ENCODE measurements at places on chromosomes 11 and 22. TPM values are rescaled to one million over a fixed set of nuclear protein-coding genes. Genes with fewer than 3 reads are reported as not detected.

OR51F2 gene
- total RNA-seq: not detected

RAG2 gene
- not detected for total RNA-seq

MAJIN gene
- not detected for total RNA-seq

BARX2 gene
- total RNA-seq: not detected

MYOD1 gene
- not detected for total RNA-seq

ADAMTS15 gene
- total RNA-seq: 5.6 TPM

UPK3A gene
- 0.89 TPM for total RNA-seq

YDJC gene
- 58.8 TPM for total RNA-seq

SHISAL1 gene
- total RNA-seq: 4.3 TPM

KRTAP5-1 gene
- not detected for total RNA-seq

- no peak overlapping the region for H3K4me3 ChIP-seq
- no peaks in the 10 kb centered on the region for H3K36me3 ChIP-seq
- H3K27me3 ChIP-seq: no peaks in the 10 kb centered on the region
Observed at GRCh38 chr22:21052715-21053459, 7.1 kb downstream of the LRRC74B start.

GRCh38 chr22:33717694-33718396, 202.4 kb downstream of the LARGE1 start:
- no peaks in the 10 kb centered on the region for H3K27me3 ChIP-seq
- no peak for DNase-seq
- peaks cover 4% of the 10 kb centered on the region for H3K36me3 ChIP-seq
- H3K27ac ChIP-seq: no peak overlapping the region

DNA sequence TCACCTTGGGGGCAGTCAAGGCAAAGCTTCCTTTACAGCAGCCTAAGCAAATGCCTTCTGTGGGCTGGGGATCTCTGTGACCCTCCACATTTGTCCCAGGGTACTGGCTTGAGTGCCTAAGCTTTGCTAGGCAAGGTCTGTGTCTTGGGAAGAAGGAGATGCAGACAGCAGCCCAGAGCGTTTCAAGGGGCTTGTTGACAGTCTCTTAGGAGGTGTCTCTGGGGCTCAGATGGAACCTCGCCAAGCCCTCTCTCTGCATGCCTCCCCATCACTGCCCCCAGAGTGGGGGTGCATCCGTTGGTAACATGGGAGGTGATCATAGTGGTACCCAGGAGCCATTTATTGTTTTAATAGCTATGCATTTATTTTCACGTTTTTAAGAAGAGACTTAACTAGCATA, 29.1 kb upstream of the TMPRSS4 start:
- no peaks in the 10 kb centered on the region for H3K4me1 ChIP-seq
- no peaks in the 10 kb centered on the region for H3K27me3 ChIP-seq
- no peaks in the 10 kb centered on the region for H3K36me3 ChIP-seq
- DNase-seq: no peak

GRCh38 chr11:131302836-131303235, 67.6 kb upstream of the NTM start:
- H3K27me3 ChIP-seq: no peaks in the 10 kb centered on the region
- H3K27ac ChIP-seq: no peak overlapping the region
- peaks cover 12% of the 10 kb centered on the region for H3K36me3 ChIP-seq
- H3K4me1 ChIP-seq: peaks cover 24% of the 10 kb centered on the region
- no peak for DNase-seq

- no peak overlapping the region for H3K27ac ChIP-seq
- no peak for DNase-seq
- H3K27me3 ChIP-seq: no peaks in the 10 kb centered on the region
- H3K4me3 ChIP-seq: no peak overlapping the region
Observed at GRCh38 chr22:16838073-16838472, 12.9 kb upstream of the XKR3 start.

- no peak overlapping the region for H3K27ac ChIP-seq
- no peaks in the 10 kb centered on the region for H3K27me3 ChIP-seq
- no peak for DNase-seq
- H3K36me3 ChIP-seq: no peaks in the 10 kb centered on the region
Observed at GRCh38 chr11:104380358-104380757, 216.4 kb upstream of the PDGFD start.
